ENCODE measurements at places on chromosomes 5 and 9.

DNA sequence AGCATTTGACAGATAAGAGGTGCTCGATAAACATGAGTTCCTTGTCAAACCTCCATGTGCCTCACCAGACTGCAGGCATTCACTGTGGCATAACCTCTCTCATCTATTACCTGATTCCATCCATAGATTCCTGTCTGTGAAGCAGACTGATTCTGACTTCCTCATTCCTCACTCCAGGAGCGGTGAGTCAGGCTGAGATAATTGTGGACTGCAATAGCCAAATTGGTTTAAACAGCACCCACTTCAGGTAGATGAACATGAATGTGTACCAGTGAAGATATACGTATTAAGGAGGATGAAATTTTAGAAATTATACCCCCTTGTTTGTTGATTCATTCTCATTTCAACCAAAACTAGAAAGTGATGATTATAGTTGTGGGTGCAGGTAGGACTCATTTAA, 391.2 kb downstream of the HINT1 start:
- DNase-seq, result no peak

- no peak for DNase-seq
Measured at GRCh38 chr9:23941051-23941450, 115.0 kb upstream of the ELAVL2 start.

- no peak for DNase-seq
Measured at GRCh38 chr5:11323761-11324160, 562.7 kb upstream of the DAP start.

DNA sequence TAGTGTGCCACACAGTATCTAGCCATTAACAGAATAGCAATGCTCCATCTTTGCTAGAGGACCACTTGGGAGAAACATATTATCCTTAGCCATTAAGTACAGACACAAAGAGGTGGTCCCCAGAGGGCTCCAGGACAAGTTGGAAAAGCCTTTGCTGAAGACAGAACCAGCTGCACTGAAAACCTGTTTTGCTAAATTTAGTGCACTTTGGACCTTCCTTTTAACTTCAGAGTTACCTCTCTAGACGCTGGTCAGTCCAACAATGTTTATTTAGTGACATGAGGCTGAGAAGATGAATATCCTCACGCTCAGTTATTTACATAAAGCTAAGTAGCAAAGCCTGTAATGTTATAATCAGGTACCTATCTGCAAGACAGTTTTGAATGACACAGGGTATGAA, 265.0 kb upstream of the ZNF608 start:
- no peak for DNase-seq

DNA sequence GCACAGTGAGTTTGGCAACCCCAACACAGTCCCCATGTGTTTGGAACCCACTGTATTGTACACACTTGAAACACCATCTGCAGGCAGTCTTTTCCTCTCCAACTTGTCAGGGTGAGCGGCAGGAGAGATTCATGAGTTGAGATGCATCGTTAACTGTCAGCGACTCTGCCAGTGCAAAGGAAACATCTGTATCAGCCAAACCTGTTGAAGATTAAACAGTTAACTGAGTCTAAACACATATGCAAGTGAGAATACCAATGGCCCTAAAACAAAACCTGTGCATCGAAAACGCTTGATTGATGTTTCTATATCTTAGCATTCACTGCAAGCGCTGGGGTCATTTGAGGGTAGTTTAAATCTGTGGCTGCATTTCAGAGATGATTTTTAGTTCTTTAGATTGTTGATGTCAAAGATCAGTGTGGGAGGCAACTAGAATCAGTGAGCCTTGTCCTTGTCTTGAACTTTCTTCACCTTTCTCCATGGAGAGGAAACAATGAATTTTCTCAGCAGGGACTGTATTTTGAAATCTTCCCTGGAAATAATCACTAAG, 41.3 kb upstream of the PAM start:
- no peak for DNase-seq

DNA sequence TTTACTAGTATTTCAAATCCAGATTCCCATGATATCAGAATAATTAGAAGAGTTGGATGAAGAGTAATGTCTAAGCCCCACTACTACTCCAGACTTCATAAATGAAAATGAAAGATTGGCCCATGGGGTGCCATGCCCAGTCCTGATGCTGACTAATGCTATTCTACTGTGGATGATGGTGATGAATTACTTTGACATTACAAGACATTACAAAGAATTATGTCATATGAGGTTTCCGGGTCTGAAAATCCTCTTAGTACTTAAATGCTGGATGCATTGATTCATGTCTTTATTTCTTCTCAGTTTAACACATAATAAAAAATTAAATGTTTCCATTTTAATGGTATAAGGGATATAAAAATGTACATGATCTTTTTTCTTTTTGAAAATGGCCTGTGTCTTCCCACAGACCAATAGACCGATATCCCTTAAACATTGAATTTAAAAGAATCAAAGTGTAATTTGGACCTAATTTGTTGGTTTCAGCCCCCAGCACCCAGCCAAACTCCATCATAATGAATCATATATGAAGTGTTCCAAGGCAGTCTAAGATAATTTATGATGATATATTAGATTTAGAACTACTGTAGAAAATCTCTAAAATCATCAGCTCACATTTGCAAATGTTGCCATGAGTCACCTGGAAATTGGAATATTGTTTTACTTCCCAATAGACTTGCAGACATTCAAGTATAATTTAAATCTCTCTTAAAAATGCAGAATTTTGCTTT, 223.6 kb upstream of the SGCD start:
- DNase-seq, result no peak

DNA sequence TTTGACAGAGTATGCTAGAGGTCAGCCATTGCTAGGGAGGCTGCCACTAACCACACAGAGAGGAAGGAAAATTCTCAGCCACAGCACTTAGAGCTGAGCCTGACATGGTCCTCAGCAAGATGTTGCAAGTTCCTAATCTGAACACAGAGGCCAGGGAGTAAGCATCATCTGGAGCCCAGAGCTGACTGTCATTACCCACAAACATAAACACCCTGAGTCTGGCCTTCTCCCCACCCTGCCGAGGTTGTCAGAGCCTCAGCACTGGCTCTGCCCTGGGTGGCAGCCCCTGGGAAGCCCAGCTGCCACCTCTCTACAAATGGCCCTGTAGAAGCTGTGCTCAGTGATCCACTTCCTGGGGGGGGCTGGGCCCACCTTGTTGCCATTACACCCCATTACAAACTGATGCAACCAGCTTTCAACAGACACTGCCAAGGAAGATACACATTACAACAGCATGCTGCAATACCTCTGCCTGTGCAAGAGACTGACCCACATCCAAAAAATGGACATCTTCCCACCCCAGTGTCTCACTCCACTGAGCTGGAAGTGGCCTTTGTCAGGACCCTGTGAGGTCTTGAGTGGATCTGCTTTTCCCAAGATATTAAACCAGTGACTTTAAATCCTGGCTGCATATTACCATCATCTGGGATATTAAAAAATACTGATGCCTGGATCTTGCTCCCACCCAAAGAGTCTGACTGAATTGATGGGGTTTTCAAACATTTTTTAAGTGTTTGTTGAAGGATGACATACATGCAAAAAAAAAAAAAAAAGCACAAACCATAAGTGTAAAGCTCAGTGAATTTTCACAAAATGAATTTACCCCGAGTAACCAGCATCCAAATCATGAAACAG, 33.0 kb downstream of the IRF1 start:
- DNase-seq, result peak; percentile 72

- no peak for DNase-seq
Measured at GRCh38 chr5:53199882-53200281, 90.3 kb upstream of the MOCS2 start.

GRCh38 chr5:149811453-149811852, 81.3 kb downstream of the PPARGC1B start:
- no peak for DNase-seq

DNA sequence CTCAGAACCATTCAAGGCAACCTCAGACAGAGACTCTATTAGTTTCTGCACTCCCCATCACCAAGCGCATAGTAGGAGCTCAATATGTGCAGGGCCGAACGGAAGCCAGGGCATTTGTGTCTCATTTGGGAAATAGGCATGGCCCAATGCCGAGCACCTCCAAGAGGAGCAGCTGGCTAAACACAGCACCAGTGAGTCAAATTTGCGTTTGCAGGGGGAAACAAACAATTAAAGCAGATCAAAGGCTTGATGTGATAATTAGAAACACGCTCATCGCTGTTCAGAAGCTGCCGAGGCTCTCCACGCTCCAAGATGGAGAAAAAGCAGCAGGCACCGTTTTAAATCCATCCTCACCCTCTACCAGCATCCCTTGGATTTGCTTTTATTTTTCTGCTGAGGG, 225.3 kb downstream of the AGTPBP1 start:
- no peak for DNase-seq

DNA sequence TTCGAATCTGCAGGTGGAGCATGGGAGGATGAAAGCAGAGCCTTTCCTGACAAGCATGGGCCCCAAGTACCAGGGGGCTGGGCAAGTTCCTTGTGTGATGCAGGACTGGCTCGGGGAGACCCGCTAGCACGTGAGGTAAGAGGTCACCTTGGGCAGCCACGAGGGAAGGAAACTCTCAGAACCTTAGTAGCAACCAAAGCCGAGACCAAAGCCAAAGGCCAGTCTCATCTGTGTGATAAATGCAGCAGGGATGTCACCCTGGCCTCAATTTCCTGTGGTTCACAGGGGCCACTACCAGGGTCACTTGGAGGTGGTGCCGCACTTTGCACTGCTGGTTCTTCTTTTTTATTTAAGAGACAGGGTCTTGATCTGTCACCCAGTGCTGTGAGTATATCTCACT, 39.5 kb downstream of the PRRT1B start:
- DNase-seq, result no peak

GRCh38 chr5:107805166-107805565, 134.4 kb upstream of the EFNA5 start:
- no peak for DNase-seq

- DNase-seq, result no peak
Measured at GRCh38 chr5:97418462-97418861, 235.4 kb upstream of the RIOK2 start.

DNA sequence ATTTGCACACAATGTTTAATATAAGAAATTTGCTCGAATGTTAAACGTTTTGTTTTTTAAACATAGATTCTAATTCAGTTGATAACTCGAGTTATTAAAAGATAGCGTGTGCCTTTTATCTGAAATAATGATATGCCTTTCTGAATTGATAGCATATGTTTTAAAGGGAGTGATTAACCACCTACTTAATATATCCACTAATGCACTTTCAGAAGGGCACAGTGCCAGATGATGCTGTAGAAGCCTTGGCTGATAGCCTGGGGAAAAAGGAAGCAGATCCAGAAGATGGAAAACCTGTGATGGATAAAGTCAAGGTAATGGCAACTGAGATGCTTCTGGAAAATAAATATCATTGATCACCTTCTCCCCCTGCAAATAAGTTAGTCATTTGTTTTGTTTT, 53.9 kb downstream of the ERAP1 start:
- DNase-seq, result no peak

GRCh38 chr9:5459289-5459829, 9.0 kb downstream of the CD274 start:
- no peak for DNase-seq

GRCh38 chr9:16543686-16544085, 326.8 kb downstream of the BNC2 start:
- DNase-seq, result no peak

DNA sequence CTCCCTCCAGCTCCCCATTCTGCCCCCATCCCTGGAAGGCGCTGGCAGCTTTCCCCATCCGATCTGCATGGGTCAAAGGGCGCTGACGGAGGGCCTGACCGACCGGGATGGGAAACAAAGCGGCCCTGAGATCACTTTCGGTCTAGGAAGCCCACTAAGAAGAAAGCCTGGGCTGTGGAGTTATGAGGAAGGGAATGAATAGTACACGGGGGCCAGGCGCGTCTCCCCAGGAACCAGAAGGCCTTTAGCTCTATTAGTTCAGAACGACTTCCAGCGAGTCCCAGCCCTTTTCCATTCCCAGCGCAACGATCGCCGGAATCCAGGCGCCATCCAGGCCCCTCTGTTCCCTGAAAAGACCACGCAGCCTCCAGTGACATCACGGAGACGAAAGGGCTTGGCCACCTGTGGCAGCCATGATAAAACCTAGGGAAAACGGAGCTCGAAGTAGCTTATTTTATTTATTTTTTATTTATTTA, 70.1 kb upstream of the CCDC180 start:
- no peak for DNase-seq

- DNase-seq, result no peak
Measured at GRCh38 chr5:149682532-149683075, 47.5 kb upstream of the PPARGC1B start.

GRCh38 chr5:80246995-80247729, 8.7 kb downstream of the SERINC5 start:
- peak; percentile 55 for DNase-seq

DNA sequence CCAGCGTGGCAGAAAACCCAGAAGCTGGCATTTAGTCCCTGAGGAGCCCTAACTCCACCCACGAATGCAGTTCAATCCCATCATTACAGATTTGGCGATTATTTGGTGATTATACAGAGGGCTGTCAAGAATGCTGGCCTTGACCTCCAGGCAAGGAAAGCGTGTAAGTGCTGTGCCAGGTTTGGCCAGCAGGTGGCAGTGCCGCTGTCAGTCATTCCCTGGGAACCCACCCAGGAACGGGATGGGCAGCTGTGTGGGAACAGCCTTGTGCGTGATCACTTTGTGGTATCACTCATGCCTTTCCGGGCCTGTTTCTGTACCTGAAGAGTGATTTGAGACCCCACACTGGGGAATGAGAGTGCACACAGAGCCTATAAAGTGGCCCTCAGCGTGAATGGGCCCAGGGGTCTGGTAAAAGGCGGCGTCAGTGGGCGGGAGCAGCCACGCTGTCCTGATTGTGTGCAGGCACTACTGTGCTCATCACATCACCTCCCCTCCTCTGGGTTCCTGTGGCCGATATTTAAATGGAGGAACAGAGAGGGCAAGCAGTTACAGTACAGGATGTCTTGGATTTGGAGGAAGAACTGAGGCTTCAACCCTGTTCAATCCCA, 215.6 kb downstream of the ROR2 start:
- DNase-seq, result peak; percentile 15

DNA sequence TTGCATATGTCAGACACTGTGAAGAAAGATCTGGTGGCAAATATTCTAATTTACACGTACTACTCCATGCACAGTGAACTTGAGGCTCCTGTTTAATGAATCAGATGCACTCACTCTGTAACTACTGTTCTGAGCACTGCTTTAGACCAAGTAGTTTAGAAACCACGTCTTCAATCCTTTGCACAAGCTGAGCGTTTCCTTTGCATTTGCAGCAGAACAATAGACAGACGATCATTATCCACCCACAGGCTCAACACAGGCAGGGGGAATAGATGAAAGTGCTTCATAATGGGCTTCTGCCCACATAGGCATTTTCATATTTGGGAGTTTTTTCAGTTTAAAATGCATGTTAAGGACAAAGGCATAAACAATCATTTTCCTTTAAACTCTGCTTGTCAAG, 423.3 kb upstream of the ADAMTS16 start:
- DNase-seq, result no peak

DNA sequence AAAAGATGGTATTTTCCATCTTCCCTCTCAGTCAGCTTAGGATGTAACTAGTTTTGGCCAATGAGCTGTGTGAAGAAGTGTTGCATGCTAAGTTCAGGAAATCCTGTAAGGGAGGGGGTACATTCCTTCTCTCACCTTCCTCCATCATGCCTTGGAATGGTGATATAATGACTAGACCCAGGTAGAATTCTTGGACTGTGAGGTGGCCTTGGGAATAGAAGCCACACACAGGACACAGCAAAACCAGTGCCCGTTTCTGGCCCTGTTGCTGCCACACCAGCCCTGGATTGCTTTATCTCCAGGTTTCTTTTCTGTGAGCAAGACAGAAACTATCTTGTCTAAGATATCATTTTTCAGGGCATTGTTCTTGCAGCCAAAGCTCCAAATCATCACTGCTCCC, 10.5 kb upstream of the ZNF354A start:
- no peak for DNase-seq

- DNase-seq, result no peak
Measured at GRCh38 chr5:169165052-169165451, 135.9 kb downstream of the SLIT3 start.

- DNase-seq, result no peak
Measured at GRCh38 chr5:179114756-179115155, 54.6 kb downstream of the ZNF354C start.
